ENCODE measurements at places on chromosomes 5 and 9. TPM values are rescaled to one million over a fixed set of nuclear protein-coding genes. Genes with fewer than 3 reads are reported as not detected.

CER1 gene
- total RNA-seq = not detected

C9orf50 gene
- not detected for total RNA-seq

RLN2 gene
- total RNA-seq = 0.19 TPM

ACOT12 gene
- total RNA-seq = not detected

PLAA gene
- total RNA-seq = 34.1 TPM

PRRT1B gene
- total RNA-seq = 0.69 TPM

SAPCD2 gene
- 29.3 TPM for total RNA-seq

TMEM267 gene
- 23.4 TPM for total RNA-seq

LTC4S gene
- total RNA-seq = 0.26 TPM

KLF4 gene
- 14.2 TPM for total RNA-seq

SLCO6A1 gene
- total RNA-seq = not detected

FOCAD gene
- total RNA-seq = 18.3 TPM

SHB gene
- 58.5 TPM for total RNA-seq

AGXT2 gene
- total RNA-seq = not detected

GPRIN1 gene
- total RNA-seq = 10.3 TPM

ABO gene
- not detected for total RNA-seq

CTNNAL1 gene
- 56.0 TPM for total RNA-seq

PCDHGC5 gene
- not detected for total RNA-seq

TAF11L10 gene
- total RNA-seq = not detected

RGS7BP gene
- not detected for total RNA-seq

LRRC70 gene
- total RNA-seq = 0.14 TPM

CCDC180 gene
- 0.25 TPM for total RNA-seq

FAM163B gene
- total RNA-seq = not detected

CACFD1 gene
- 4.7 TPM for total RNA-seq

SEC61B gene
- 338 TPM for total RNA-seq

SPATA31E1 gene
- total RNA-seq = not detected

IFNA2 gene
- total RNA-seq = not detected

NHP2 gene
- total RNA-seq = 397 TPM

STPG3 gene
- not detected for total RNA-seq

POC5 gene
- total RNA-seq = 13.6 TPM

Data from A549 treated with DMSO at 1 μM for 4 hours (cell line).